ENCODE measurements at places on chromosomes 12 and 14. TPM values are rescaled to one million over a fixed set of nuclear protein-coding genes. Genes with fewer than 3 reads are reported as not detected.

Gene DIO2
- 28.9 TPM for polyA plus RNA-seq

Gene SLC11A2
- polyA plus RNA-seq: 83.3 TPM

DNA sequence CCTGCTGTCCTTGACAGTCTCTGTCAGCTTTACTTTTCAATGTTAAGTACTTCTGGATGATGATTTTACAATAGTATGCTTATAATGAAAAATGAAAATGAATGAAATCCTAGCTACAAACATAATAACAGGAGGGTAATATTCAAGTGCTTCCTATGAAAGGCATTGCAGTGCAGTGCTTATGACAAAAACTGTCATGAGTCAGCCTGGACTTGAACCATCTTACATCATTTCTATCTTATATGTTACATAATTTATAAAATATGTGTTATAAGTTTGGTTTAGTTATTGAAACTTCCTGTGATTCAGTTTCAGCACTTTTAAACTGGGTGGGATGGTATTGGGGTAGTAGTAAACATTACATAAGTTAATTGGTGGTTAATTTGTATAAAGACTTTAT is 451.7 kb downstream of the TMEM117 start:
- no peak for DNase-seq

- no peak for DNase-seq
Observed at GRCh38 chr12:26941215-26941594, 2.9 kb downstream of the FGFR1OP2 start.
